ENCODE measurements at places on chromosomes 5 and 9.

GRCh38 chr5:161765611-161766010, 80.1 kb downstream of the GABRA6 start:
- DNase-seq = no peak

- no peak for DNase-seq
These were observed 108.8 kb downstream of the PRKACG start for GRCh38 chr9:68905129-68905528.

GRCh38 chr5:159094745-159095144, 5.0 kb downstream of the EBF1 start:
- peak; percentile 46 for DNase-seq

DNA sequence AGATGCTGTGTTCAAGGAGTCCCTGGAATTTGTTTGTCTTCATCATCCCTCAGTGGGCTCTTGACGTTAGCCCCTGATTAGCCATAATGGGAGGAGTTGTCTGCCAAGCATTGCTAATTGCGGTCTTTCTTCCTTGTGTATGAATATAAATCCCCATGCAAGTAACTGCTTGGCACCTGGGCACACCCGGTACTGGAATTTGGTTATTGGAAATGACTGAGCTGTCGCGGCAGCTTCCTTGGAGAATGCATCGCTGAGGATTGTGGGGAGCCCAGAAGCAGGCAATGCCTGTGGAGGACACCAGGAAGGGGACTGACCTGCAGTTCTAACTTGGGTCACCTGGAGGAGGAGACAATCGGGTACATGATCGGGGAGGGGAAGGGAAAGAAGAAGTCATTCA, 53.3 kb upstream of the CTSL start:
- DNase-seq = no peak

GRCh38 chr9:2800394-2801179, 43.3 kb downstream of the PUM3 start:
- no peak for DNase-seq

- no peak for DNase-seq
These were observed 23.7 kb upstream of the OR2S2 start for GRCh38 chr9:35981699-35982098.

- no peak for DNase-seq
These were observed 59.6 kb downstream of the RICTOR start for GRCh38 chr5:39014561-39014960.

All from activated T-cell treated with anti-CD3 and anti-CD28 coated beads, Interleukin-2, amount 50 U/mL, for 4 hours (primary cell).